Daoy (cell line): ENCODE measurements at places on chromosomes 7 and 10. TPM values are rescaled to one million over a fixed set of nuclear protein-coding genes. Genes with fewer than 3 reads are reported as not detected.

DNA sequence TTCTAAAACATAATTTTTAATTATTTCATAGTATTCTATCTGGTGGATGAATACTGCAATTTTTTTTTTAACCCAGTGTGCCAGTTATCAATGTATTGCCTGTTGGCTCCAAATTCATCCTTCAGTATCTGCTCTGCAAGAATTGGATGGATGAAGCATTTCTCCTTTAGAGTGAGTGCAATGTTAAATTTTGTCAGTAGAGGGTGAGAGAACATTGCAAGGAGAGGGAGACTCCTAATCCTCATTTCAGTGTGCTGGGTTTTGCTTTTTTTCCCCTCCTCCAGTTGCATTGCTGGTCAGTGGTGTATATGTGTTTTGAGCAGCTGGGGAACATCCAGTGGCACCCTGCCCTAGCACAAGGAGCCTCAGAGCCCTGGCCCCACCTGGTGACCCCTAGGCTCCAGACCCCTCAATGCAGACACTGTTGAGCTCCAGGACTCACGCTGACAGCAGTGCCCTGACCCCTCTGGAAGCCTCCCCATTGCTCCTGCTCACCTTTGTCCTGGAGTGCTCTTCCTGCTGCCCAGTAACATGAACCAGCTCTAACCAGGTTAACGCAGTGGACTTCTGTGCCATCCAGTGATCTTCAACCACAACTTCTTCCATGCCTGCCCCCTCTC lies 199.4 kb downstream of the USP6NL start:
- DNase-seq, result no peak

DNA sequence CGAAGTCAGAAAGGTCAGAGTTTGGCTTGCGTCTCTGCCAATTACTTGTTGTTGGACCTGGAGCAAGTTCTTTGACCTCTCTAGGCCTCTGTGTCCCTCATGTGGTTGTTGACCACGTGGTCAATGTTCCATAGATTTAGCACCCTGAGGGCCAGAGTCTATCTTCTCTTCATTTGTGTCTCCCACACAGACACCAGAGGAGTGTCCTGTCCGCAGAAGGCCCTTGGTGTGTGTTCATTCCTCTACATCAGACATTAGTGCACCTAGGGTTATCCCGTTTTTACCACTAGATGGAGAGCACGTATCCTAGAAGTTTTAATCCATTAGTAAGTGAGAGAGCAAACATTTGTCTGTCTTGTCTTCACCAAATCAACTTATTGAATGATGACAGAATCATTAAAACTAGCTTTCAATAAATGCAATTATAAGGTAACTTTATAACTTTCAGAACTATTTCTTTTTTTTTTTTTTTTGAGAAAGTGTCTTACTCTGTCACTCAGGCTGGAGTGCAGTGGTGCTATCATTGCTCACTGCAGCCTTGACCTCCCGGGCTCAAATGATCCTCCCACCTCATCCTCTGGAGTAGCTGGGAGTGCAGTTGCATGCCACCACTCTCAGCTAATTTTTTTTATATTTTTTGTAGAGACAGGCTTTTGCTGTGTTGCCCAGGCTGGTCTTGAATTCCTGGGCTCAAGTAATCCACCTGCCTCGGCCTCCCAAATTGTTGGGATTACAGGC lies 122.5 kb upstream of the ANKRD1 start:
- peak; percentile 8 for DNase-seq

DNA sequence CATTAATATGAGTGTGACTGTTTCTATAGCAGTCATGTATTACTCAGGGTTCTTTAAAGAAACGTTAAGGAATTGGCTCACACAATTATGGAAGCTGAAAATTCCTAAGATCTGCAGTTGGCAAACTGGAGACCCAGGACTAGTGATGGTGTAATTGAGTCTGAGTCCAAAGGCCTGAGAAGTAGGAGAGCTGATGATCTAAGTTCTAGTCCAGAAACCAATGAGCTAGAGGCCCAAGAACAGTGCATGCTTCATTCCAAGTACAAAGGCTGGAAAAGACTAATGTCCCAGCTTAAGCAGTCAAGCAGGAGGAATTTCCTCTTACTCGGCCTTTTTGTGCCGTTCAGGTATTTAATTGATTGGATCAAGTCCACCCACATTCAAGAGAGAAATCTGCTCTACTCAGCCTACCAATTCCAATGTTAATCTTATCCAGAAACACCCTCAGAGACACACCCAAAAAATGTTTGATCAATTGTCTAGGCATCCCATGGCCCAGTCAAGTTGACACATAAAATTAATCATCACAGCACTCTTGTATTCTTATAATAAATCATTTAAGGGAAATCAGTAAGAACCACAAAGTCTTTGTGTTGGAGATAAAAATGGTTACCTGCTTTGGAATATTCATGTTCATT lies 312.1 kb downstream of the PRKG1 start:
- no peak for DNase-seq

DNA sequence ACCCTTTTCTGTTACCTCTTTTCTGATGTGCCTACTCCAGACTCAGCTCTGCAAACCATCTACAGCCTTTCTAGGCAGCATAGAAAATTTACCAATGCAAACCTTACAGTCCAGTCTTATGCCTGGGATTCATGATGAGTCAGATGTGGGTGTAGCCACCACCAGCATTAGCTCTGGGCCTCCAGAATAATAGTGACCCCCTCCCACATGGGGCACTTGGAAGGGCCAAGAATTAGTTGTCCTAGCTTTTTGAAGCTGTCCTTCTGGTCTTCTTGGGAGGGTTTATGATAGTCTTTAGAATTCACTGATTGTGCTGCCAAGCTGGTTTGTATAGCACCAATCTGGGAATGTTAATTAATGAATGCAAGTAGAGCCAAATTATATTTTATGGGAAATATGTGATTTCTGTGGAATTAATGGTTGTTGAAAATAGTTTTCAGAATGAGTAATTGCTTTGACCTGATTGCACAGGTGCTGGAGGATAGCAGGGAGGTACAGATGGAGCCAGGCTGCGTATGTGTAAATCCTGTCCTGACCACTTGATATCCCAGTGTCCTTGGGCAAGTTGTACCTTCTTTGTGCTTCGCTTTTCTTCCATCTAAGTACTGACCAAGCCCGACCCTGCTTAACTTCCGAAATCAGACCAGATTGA lies 94.8 kb downstream of the CPED1 start:
- DNase-seq, result peak; percentile 68

DNA sequence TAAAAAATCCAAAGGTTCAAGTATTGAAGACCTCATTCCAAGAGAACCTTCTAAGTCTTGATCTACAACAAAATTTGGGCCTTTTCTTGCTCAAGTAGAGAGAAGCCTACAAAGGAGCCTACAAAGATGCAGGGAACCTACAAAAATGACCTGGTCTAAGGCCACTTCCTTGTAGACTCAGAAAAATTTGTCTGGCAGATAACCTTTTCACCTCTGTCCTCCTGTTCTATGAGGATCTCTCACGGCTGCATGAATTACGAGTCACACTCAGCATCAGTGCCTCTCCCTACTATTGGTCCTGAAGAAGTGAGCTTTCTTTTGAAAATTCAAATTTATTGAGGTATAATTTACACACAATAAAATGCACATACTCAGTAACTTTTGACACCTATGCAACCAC lies 29.3 kb downstream of the CCNJ start:
- peak; percentile 4 for DNase-seq

DNA sequence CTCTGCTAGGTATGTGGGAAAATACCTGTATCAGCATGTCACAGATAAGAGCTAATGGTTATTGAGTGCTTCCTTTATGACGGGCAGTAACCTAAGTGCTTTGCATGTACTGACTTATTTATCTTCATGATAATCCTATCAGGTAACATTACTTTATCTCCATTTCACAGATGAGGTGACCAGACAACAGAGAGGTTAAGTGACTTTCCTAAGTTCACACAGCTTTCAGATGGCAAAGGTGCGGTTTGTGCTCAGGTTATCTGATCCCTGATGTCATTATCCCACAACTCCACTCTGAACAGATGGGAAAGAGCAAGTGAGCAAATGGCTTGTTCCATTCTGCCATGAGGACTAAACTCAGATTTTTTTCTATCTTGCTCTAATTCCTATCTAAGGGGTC lies 217.0 kb upstream of the PODXL start:
- DNase-seq, result no peak

Gene KLHDC10
- total RNA-seq, result 24.5 and 28.5 TPM in 2 replicates

Gene RAB19
- total RNA-seq, result not detected in 2 replicates
